Calu3 (cell line): ENCODE measurements at places on chromosomes 13 and 19.

DNA sequence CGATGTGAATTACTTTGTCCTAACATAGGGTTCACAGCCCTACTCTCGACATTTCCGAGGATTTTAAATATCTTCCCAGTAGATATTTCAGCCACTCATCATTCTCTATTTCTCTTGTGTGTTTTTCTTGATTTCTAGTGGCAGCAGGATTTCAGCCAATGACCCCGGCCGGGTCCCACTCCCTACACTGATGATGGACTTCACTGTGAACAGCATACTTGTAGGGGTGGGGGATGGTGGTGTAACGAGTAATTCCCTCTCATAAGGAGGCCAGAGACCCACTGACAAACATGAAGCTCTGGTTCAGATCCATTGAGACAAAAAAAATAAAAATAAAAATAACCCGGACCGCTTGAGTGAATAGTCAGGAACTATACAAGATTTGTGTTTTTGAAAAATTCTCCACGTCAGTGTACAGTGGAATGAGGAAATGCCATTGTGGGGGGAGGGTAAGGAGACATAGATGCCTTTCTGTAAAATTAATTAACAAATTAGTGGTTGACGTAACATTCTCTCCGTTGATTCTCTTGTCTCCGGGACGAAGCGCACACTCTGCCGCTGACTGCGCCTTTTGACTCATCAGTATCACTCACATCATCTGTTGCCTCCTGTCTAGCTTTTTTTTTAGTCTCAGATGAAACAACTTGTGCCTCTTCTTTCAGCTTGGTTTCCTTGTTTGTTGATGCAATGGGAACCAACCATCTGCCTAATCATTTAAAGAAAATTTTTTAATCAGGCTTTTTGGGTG is 48.8 kb upstream of the IRS2 start:
- DNase-seq: no peak

- no peak for DNase-seq
Measured at GRCh38 chr19:40078377-40078776, 12.4 kb downstream of the ZNF780A start.

DNA sequence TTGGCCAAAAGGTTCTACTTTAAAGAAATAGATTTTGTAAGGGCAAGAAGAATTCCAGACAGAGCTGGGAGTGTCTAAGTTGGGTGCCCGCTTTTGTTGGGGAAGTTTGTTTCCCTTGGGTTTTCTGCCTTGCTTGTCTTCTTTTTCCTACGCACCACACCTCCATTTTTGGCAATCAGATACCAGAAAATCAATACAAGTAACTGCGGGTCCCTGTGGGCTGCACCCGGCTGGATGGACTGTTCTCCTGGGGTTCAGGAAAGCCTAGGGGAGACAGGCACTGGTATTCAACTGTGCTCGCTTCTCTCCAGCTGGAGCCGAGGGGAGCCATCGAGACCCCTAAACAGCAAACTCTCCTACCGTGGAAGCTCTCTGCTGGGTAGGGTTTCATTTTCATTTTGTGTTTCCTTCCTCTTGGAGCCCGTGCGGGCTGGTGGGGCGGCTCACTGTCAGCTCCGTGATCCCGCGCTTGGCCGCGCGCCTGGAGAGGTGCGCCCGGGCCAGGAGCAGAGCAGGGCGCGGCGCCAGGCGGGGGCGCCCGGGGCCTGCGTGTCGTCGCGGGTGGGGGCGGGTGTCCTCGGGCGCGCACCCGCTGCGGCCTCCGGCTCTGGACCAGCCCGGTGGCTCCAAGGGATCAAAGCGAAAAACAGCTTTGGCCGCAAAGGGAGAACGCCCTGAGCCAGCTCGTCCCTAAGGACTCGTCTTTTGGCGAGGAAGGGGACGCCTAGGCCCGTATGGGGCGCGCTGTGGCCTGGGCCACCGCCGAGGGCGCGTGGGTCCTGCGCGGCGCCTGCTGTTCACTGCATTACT is 347.2 kb downstream of the ZNF536 start:
- DNase-seq: peak; percentile 38

GRCh38 chr13:83197316-83197715 is 685.0 kb downstream of the SLITRK1 start:
- no peak for DNase-seq

DNA sequence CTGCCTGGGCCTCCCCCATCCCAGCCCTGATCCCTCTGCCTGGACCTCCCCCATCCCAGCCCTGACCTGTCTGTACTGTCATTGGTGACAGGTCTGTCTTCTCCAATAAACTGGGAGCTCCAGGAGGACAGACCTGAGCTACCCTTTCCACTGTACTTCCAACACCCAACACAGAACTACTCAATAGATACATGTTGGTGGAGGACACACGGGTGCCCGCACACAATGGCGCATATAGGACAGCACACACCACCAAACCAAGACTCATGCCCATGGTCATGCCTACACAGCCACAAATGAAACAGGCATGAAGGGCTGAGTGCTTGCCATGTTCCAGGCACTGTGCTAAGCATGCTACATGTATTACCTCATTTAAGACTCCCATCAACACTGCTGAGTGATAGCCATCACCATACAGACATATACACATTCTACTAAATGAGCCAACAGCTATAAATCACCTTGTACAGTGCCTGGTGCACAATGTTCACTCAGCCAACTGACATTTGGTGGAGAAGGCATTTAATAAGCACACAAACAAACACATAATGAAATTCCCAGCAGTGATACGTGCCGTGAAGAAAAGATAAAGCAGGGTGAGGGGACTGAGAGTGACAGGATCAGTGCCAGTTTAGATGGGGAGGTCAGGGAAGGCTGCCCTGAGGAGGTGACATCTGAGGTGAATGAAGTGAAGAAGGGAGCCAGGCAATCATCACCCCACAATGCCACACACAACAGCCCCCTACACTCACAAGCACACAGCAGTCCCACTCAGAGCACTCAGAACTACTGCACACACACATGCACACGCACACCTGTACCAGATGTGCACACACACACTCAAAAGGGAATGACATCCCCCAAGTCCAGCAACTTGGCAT is 857 bp downstream of the POU2F2 start:
- DNase-seq: no peak

DNA sequence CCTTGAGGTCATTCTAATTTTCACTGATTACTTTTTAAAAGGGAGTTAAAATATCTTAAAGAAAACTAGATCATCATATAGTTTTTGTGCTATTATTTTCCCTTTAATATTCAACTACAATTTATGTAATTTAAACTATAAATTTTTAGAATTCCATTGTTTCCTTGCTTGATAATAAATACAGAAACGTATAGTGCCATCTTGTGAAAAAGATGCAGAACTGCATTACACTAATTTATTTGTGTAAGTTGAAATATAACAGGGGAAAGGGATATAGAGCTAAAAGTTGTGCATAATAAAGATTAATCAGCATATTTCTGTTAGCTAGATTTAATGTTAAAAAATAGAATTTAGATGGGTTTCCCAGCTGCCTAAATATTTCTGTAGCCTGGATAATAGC is 61.5 kb upstream of the TDRD3 start:
- DNase-seq: no peak

- no peak for DNase-seq
Measured at GRCh38 chr13:106899442-106899841, 331.5 kb upstream of the ARGLU1 start.

DNA sequence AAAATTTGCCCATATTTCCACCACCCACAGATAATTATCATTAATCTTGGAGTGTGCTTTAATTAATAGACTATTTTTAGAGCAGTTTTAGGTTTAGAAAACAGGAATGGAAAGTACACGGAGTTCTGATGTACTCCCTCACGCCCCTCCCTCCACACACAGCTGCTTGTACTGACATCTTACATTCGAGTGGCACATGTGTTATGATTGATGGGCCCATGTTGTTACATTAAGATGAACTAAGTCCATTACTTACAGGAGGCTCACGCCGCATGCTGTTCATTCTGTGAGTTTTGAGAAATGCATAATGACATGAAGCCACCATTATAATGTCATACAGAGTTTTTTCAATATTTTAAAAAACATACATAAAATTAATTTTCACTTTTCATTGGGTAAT is 1.2 kb upstream of the SPATA13 start:
- no peak for DNase-seq

GRCh38 chr13:73329355-73329754 is 270.6 kb downstream of the KLF5 start:
- no peak for DNase-seq

- DNase-seq: no peak
Measured at GRCh38 chr13:74466020-74466419, 331.8 kb upstream of the KLF12 start.

- DNase-seq: peak; percentile 69
Measured at GRCh38 chr19:46786236-46787039, 2.0 kb downstream of the SLC1A5 start.

DNA sequence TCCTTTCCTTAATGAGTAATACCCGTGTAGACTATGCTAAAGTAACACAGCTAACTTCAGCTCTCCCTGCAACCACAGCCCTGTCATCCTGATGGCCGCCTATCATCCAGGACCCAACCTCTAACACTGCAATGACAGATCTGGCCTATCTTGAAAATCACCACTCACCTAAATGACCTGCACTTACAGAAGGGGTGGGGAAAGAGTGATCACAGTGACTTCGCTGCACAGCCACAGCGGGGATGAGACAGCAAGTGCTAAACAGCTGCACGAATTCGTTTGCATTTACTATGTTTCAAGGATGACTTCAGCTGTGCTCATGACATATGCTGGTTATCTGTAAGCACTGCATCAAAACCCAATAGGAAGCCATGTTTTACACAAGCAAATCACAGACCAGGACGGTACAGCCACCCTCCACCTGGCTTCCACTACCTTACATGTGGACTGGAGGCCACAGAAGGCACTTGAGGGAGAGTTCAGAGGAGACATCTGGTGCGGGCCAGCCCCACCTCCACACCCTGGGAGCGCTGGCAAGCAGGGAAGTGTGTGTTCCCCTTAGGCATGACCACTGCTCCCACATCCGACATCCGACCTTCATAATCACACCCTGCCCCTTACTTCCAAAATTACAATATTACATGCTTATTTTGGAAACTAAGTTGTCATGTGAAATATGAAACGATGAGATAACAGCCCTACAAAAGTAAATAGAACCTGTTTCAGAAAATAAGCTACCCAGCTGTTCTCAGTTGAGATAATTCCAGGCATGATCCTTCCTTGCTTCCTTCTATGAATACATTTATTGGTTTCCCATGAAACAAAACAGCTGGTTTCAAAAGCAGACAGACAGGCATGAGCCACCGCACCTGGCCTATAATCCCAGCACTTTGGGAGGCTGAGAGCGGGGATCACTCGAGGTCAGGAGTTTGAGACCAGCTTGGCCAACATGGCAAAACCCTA is 95.7 kb downstream of the STK24 start:
- DNase-seq: no peak

- no peak for DNase-seq
Measured at GRCh38 chr19:55672418-55672817, 2.6 kb upstream of the EPN1 start.

- DNase-seq: peak; percentile 91
Measured at GRCh38 chr19:52171321-52172169, at the start of gene ZNF836. ZNF836 (minus strand) TSS chr19:52171621; CDS start chr19:52168072, 3,549 bp downstream.

DNA sequence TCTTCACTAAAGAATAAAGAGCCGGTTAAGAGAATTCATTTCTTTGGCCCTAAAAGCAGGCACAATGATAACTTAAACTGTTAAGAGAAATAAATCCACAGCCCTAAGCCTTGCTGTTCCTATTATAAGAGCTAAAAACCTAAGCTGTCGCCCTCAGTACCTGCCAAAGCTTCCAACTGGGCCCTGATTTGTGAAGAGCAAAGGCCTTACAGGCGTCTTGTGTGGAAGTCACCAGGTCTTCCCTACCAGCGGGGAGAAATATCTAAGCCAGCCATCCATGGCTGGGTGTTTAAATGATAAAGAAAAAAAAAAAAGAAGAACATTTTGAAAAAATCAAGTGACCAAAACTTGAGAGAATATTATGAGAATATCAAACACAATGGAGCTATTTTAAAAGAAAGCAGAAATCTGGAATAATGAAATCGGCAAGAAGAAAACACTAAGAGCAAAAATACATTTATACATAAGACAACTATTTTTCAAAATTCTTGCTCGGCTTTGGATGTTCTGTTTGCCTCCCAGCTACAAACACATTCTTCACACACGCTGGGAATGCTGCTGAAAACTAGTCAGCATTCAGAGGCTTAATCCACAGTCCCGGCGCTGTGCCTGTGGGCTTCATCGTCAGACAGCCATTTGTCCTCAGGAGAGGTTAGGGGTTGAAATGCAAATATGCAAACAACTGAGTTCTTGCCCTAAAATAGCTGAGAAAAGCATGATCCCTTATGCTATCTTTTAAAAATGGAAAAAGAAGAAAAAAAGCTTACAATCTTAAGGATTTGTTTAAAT is 89.8 kb upstream of the LSM14A start:
- DNase-seq: no peak

DNA sequence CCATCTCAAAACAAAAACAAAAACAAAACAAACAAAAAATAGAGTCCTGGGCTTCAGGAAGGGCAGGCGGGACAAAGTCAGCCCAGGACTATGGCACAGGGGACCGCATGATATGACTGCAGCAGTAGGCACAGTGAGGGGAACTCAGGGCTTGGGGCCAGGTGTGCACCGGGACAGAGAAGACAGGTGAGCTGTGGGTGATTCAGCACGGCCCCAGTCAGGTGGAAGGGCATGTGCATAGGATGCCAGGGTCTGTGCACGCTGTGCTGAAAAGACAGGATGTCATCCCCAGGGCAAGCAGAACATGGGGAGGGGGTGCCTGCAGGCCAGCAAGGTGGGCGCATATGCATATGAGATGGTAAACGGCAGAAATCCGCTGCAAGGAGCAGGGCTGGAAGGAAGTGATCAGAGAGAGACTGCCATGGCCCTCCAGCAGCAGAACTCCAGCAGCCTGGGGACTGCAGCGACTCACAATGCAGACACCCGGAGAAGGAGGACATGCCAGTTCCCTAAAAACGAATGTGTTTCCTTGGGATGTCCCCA is 15.0 kb downstream of the EPS15L1 start:
- DNase-seq: no peak

DNA sequence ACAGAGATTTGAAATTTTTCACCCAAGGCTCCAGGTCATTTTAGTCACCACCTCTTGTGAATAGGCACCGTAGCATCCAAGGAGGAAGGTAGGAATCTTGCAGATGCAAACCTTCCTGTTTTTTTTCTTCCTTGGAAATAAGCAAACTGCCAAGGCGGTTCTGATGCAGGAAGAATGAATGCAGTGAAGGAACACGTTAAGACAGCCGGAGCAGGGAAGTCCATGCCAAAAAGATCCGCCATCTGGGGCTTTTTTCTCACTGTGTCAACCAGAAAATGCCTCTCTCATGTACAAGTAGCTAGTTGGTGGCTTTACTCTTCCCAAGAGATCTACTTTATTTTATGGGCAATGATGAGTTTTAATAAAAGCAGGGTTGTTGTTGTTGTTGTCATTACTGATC is 142.4 kb downstream of the ZIC5 start:
- no peak for DNase-seq

DNA sequence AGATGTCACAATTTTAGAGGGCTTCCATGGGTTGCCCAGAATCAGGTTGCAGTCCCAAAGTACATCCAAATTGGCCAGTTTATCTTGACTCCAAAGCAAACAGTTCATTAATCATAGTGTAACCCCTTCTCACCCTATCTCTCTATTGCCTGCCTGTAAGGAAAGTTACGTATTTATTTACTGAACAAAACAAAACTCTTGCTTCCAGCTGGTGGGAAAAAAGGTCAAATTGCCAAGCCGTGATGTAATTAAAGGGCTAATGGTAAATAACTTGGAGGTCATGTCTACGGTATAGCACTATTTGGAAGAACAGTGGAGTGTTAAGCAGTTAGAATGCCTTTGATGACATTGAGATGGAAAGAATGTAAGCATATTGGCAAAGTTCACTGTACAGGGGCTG is 214.0 kb downstream of the DLEU7 start:
- no peak for DNase-seq

GRCh38 chr19:6216996-6217751 is 62.6 kb downstream of the MLLT1 start:
- no peak for DNase-seq

- DNase-seq: no peak
Measured at GRCh38 chr19:1507192-1507660, 5.6 kb downstream of the ADAMTSL5 start.
